ENCODE measurements at places on chromosomes 6 and 20. TPM values are rescaled to one million over a fixed set of nuclear protein-coding genes. Genes with fewer than 3 reads are reported as not detected.

CTCFL gene
- 0.90 TPM for total RNA-seq

TUBB2A gene
- total RNA-seq, result 268 TPM

HFE gene
- total RNA-seq, result 0.98 TPM

PET117 gene
- total RNA-seq, result 24.1 TPM

RRP36 gene
- 117 TPM for total RNA-seq

ASIP gene
- not detected for total RNA-seq

SLC17A3 gene
- total RNA-seq, result not detected

R3HDML gene
- total RNA-seq, result not detected

CST5 gene
- total RNA-seq, result not detected

WFDC5 gene
- not detected for total RNA-seq

NNAT gene
- 43.1 TPM for total RNA-seq

FAM50B gene
- total RNA-seq, result 3.8 TPM

RSPO4 gene
- total RNA-seq, result 6.7 TPM

ULBP3 gene
- total RNA-seq, result 5.8 TPM

SUMO4 gene
- total RNA-seq, result 1.5 TPM

SLC9A8 gene
- 7.5 TPM for total RNA-seq

BPI gene
- total RNA-seq, result not detected

REV3L gene
- total RNA-seq, result 8.8 TPM

HLA-DRB5 gene
- 3.3 TPM for total RNA-seq

PRPF6 gene
- 91.3 TPM for total RNA-seq

SRMS gene
- total RNA-seq, result 0.70 TPM

LGSN gene
- total RNA-seq, result 0.13 TPM

LY6G6F gene
- total RNA-seq, result not detected

C20orf144 gene
- 0.26 TPM for total RNA-seq

LYRM2 gene
- total RNA-seq, result 29.8 TPM

ERVFRD-1 gene
- not detected for total RNA-seq

SLC17A2 gene
- not detected for total RNA-seq

CLVS2 gene
- total RNA-seq, result 0.26 TPM

EYA4 gene
- not detected for total RNA-seq

CRISP2 gene
- total RNA-seq, result not detected

LYRM4 gene
- total RNA-seq, result 42.6 TPM

PTPRT gene
- 0.07 TPM for total RNA-seq

Measured in H9 (cell line).